ENCODE measurements at places on chromosomes 4 and X. TPM values are rescaled to one million over a fixed set of nuclear protein-coding genes. Genes with fewer than 3 reads are reported as not detected.
A peak's percentile ranks its signal among the peaks of the same experiment; 100 is the strongest.

DNA sequence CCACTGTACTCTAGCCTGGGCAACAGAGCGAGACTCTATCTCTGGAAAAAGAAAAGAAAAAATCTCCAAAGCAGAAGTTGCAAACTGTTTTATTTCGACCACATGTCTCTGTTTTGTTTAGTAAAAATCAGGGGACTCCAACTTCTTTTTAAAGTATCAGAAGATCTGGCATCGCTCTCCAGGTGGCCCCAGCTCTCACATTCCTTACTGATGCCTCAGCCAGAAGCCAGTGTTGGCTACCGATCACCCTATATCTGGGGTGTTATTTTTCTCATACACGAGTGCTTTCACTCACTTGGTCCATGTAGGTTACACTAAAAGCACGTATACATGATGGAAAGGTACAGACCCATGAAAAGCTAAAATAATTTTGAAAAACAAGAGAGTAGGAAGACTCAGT is 8.3 kb downstream of the MPP1 start:
- no peak overlapping the region for H3K4me3 ChIP-seq
- DNase-seq: no peak
- H3K27ac ChIP-seq: no peak overlapping the region
- no peaks in the 10 kb centered on the region for H3K27me3 ChIP-seq
- peaks cover 14% of the 10 kb centered on the region for H3K4me1 ChIP-seq
- H3K36me3 ChIP-seq: no peaks in the 10 kb centered on the region

DNA sequence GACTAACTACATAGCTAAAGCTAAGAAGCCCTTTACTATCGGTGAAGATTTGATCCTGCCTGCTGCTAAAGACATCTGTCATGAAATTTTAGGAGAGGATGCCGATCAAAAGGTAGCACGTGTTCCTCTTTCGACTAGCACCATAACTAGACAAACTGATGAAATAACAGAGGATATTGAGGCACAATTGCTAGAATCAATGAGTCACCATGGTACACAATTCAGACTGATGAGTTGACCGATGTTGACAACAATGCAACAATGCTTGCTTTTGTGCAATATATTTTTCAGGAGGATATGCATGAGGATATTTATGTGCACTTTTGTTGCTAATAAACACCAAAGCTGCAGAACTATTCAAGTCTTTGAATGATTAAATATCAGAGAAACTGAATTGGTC is 24.3 kb downstream of the TBCK start:
- no peaks in the 10 kb centered on the region for H3K4me1 ChIP-seq
- H3K27ac ChIP-seq: no peak overlapping the region
- no peaks in the 10 kb centered on the region for H3K27me3 ChIP-seq
- peaks cover 27% of the 10 kb centered on the region for H3K36me3 ChIP-seq
- DNase-seq: no peak

- no peaks in the 10 kb centered on the region for H3K27me3 ChIP-seq
- no peak overlapping the region for H3K27ac ChIP-seq
- no peak overlapping the region for H3K4me3 ChIP-seq
Measured at GRCh38 chr4:157819693-157820464, 352.9 kb downstream of the GASK1B start.

DNA sequence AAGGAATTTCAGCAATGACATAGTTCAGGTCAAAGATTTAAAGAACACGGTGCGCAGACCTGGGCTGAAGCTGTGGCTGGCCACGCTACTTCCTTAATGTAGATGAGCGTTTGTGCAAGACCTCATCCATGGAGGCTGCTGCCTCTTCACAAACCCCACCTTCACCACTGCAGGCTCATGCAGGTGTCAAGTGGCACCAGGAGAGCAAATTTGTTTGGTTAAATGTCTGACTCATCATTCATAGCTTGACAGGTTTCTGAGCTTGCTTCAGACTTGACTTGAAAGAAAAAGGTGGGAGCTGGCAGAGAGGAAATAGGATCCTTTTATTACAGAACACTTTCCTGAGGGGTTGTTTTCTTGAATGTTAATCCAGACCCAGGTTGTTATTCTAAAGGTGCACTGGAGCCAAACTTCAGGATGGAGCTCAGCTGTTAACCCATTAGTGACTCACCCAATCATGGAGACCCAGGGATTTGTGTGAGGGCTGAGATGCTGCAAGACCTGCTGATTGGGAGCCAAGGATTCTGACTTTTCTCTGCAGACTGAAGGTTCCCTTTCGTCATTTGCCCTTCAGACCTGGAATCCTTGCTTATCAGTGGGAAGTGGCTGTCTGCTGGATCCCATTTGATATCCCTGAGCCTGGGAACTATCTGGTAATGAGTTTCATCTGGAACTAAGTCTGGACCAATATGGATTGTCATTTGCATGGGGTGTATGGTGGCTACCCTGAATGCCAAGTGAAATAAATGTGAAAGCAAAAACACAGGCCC is 315.3 kb downstream of the PTTG2 start:
- no peak for DNase-seq
- H3K4me3 ChIP-seq: peak overlapping the region; percentile 42
- no peaks in the 10 kb centered on the region for H3K27me3 ChIP-seq
- H3K4me1 ChIP-seq: peaks cover 21% of the 10 kb centered on the region
- peaks cover 3% of the 10 kb centered on the region for H3K36me3 ChIP-seq

DNA sequence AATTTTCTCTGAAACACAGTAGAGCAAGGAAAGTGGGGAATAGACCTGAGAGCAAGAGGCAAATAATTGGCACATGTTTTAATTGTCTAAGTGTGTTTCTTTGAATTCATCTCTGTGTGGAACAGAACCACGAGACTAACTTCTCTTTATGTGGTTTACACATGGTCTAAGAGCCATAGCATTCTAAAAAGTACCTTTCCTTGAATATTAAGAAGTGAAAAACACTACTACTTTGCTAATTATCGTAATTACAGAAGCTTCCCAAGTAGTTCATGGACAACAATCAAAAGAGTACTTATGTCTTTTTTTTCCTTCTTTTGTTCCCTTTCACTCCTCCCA is 2.9 kb upstream of the CYBB start:
- no peak for DNase-seq
- H3K36me3 ChIP-seq: no peaks in the 10 kb centered on the region
- H3K4me3 ChIP-seq: no peak overlapping the region
- H3K27me3 ChIP-seq: no peaks in the 10 kb centered on the region

- H3K27me3 ChIP-seq: no peaks in the 10 kb centered on the region
- DNase-seq: no peak
- no peaks in the 10 kb centered on the region for H3K36me3 ChIP-seq
- no peaks in the 10 kb centered on the region for H3K4me1 ChIP-seq
Measured at GRCh38 chr4:155529272-155529671, 137.4 kb upstream of the GUCY1A1 start.

GRCh38 chrX:138485767-138486166 is 225.8 kb downstream of the FGF13 start:
- no peaks in the 10 kb centered on the region for H3K27me3 ChIP-seq
- H3K4me3 ChIP-seq: no peak overlapping the region
- DNase-seq: no peak
- no peaks in the 10 kb centered on the region for H3K36me3 ChIP-seq
- H3K27ac ChIP-seq: no peak overlapping the region

- peak overlapping the region; percentile 91 for H3K4me3 ChIP-seq
- H3K4me1 ChIP-seq: peaks cover 30% of the 10 kb centered on the region
Measured at GRCh38 chr4:80184053-80184824, 13.1 kb upstream of the PRDM8 start.

DNA sequence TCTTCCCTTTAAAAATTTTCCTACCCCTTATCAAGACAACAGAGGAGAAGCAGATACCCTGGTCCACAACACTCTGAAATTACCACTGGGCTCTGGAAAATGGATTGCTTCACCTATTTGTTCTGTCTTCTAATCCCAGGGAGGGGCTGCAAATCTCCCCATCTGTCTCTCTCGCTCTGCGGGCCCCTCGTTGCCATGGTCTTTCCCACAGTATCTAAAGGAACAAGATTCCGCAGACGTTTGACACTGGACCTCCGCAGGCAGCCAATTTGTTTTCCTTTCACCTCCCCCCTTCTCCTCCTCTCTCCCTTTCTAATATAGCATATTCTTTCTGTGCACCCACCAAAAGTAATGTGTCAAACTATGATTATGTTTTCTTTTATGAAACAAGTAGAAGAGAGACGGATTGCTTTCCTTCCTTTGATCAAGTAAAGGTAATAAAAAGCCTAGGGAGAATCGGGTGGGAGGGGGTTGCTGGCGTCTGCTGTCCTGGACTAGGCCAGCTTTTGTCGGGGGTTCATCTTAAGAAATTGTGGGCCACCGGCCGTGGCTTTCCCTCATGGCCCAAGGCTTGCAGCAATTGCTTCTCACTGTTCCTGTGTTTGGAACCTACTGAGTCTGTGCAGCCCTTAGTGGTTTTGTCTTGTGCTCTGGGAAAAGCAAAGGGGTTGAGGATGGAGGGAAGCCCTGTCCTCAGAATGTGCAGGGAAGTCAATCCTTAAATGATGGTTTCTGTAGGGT is 81.0 kb downstream of the MGST2 start:
- peaks cover 51% of the 10 kb centered on the region for H3K4me1 ChIP-seq
- H3K27me3 ChIP-seq: no peaks in the 10 kb centered on the region
- peak overlapping the region; percentile 52 for H3K27ac ChIP-seq
- H3K4me3 ChIP-seq: peak overlapping the region; percentile 58
- no peak for DNase-seq
- H3K36me3 ChIP-seq: no peaks in the 10 kb centered on the region

DNA sequence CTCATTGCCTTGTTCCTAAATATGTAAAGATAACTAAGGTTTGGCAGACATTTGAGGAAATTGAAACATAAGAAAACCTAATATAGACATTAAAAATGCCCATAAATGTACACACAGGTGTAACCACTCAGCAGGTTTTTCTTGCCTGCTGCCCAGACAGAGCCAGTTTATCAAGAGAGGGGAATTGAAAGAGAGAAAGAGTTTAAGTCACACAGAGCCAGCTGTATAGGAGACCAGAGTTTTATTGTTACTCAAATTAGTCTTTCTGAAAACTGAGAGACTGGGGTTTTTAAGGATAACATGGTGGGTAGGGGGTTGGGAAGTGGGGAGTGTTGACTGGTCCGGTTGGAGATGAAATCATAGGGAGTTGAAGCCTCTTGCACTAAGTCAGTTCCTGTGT is 119.0 kb downstream of the CFAP299 start:
- H3K4me1 ChIP-seq: peaks cover 5% of the 10 kb centered on the region
- H3K4me3 ChIP-seq: peak overlapping the region; percentile 42
- H3K27me3 ChIP-seq: no peaks in the 10 kb centered on the region
- H3K36me3 ChIP-seq: no peaks in the 10 kb centered on the region
- DNase-seq: no peak

Gene PTPN13
- total RNA-seq: 79.1 TPM

Gene PAGE5
- not detected for total RNA-seq

Gene SLC4A4
- 27.2 TPM for total RNA-seq

Gene PDE5A
- 23.9 TPM for total RNA-seq
